ENCODE measurements at places on chromosomes 12 and 14.

DNA sequence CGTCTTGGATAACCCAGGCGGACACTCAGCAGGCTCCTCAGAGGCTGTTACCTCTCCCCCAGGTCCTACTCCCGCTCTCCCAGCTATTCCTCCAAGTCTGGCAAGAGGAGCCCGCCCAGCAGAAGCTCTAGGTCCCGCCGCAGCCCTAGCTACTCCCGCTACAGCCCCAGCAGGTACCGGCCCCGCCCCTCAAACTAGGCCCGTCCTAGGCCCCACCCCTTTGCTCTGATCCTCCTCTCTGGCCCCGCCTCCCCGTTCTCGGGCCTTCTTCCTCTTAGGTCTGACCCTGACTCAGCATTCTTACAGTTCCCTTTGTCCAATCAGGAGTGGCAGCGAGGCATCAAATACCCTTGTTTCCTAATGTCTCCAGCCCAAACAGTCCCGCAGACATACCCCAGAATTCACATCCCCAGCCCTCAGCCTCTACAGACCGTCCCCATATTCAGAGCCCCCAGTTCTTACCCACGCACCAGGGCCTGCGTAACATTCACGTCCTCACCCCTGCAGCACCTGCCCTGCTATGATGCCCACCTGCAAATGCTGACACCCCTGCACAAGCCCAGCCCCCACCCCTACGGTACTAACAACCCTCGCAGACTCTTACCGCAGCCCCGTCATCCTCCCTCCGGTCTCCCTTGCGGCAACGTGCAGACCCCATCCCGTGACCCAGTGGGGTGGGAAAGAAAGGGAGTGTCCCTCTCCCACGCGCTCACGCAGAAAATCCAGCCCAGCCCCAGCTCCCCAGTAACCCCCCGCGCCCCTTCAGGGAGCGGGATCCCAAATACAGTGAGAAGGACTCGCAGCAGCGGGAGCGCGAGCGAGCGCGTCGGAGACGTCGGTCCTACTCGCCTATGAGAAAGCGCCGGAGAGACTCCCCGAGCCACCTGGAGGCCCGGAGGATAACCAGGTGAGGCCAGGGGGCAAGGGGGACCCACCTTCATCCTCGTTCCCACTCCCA lies 25.0 kb upstream of the HSPB8 start:
- DNase-seq: no peak

- no peak for DNase-seq
Observed at GRCh38 chr12:55673638-55674037, 34.1 kb downstream of the ITGA7 start.

GRCh38 chr12:92593734-92594402 lies 108.9 kb upstream of the PLEKHG7 start:
- DNase-seq: no peak

DNA sequence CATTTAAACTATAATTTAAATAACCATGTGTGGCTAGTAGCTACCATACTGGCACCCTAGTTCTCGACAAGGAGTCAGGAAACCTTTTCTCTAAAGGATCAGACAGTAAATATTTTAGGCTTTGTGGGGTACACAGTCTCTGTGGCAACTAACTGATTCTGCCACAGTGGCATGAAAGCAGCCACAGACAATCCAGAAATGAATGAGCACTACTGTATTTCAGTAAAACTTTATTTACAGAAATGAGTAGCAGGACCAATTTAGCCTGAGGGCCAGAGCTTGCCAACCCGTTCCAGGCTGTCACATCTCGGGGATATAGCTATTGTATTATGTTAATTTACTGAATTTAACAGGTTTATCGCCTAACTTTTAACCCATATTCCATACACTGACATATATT lies 278.7 kb downstream of the ITPR2 start:
- no peak for DNase-seq

- DNase-seq: no peak
Observed at GRCh38 chr12:64058541-64059265, 163.4 kb downstream of the KICS2 start.

DNA sequence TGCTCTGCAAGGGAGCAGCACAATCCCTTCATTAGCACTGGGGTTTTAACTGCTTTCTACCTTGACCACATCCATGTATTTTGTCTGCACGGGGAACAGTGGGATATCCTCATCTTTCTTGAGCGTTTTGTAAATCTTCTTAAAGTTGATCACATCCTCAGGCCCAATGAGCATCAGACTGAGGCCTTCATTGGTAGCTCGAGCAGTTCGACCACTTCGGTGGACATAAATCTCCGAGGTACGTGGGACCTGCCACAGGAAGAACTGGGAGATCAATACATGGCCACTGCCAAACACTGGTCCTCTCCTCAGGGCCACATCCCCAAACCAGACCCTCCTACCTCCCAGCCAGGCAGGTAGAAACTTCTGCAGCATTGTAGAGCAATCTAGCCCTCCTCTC lies 26.1 kb downstream of the DDX24 start:
- no peak for DNase-seq

DNA sequence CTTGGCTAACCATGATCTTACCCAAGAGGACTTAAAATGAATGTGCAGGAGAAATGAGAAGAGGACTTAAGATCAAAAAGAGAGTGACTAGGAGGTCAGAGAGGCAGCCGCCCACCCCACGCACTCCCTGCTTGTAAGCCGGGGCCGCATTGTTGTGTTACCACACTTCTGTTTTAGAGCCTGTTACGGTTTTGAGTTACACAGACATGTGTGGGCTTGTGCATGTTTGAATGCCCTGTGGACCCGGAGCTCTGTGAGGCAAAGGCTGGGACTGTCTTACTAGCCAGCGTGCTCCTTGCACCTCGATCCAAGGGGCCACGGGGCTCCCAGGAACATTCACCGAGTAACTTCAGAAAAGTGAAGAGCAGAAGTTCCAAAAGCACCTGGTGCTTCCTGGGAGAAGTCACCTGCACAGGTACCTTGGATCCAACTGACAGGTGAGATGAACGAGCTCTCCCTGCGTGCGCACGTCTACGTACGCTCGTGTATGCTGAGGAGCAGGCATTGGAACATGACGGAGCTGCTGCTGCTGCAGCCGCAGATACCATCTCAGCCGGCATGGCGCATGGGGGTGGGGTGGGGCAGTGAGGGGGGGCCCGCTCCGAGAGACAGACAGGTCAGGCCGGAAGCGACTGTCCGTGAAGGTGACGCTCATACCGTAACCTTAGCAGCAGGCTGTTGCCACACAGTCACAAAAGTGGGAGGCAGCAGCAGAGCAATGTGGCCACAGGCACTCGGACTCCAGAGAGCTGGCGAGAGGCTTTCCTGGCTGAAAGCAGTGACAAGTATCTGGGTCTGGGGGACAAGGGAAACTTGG lies 23.7 kb downstream of the SFSWAP start:
- DNase-seq: no peak

DNA sequence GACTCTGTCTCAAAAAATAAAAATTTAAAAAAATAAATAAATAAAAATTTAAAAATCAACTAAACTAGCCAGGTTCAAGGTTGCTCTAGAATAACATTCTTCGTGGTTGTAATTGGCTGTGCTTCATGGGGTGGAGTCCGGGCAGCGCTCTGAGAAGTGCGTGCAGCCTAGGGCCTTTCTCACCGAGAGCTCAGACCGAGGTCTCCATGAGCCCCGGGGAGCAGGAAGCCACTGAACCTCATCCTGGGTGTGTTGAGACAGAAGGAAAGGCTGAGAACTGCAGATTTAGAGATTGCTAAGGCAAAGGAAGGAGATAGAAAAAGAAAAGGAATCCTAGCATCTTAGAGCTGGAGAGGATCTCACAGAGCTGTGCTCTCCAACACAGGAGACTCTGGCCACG lies 14.7 kb downstream of the P2RX4 start:
- DNase-seq: no peak

- no peak for DNase-seq
Observed at GRCh38 chr12:75635606-75636444, 124.4 kb upstream of the KRR1 start.

DNA sequence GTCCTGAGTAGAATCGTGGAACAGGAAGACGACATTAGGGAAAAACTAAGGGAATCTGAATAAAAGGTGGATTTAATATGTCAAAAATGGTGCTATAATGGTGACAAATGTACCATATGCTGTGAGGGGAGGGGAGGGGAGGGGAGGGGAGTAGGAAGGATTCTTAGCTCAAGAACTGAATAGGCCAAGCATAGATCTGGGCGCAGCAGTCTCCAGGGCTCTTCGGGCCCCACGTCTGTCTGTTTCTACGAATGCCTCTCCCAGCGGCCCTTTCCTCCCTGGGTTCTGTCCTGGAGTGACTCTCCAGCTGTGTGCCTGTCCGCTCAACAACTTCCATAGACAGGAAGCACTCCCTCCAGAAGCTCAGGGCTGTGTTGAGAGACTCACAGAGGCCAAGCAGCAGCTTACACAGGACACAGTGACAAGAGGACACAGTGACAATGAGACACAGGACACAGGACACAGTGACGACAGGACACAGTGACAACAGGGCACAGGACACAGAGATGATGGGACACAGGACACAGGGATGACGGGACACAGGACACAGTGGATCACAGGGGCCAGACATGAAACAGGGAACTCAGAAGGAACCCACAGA lies 42.4 kb upstream of the PPP2R5C start:
- DNase-seq: no peak

- no peak for DNase-seq
Observed at GRCh38 chr14:54490445-54491175, 1.8 kb upstream of the GMFB start.

GRCh38 chr14:35539969-35540368 lies 6.0 kb downstream of the INSM2 start:
- no peak for DNase-seq

DNA sequence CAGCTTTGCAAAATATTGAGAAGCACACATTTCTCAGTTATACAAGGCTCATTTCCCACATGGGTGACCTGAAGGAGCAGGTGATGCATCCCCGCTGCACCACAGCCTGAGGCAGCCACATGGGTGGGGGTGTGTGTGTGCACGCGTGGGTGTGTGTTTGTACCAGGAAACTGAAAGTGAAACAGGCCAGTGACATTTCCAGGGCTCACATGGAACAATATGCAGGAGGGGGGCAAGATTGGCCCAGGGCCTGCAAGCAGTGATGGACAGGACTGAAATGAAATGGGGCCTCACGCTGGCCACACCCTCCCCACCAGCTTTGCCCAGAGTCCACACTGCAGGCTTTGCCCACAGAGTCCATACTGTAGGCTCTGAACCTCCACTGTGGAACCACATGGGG lies 154.2 kb upstream of the PARP11 start:
- no peak for DNase-seq

All from NCI-H524 treated with DMSO at 0.1 percent for 48 hours (cell line).